ENCODE measurements at places on chromosomes 3 and 15.

DNA sequence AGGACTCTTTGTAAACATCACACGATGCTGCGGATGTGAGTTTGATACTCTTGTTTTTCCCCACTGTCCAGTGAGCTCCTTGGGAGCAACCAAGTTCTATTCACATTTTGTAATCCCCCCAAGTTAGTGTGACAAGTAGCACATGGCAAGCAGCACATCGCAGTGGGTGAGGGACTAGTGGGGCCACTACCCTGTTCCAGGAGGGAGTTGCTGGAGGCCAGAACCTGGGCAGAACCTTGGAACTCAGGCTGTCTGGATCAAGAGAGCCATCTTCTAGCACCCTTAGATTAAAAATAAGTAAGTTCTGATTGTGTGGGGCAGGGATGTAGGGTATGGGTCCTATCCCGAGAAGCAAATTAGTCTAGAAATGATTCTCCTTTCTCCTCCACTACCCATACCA, 91.7 kb downstream of the CHRNA7 start:
- no peak for DNase-seq

DNA sequence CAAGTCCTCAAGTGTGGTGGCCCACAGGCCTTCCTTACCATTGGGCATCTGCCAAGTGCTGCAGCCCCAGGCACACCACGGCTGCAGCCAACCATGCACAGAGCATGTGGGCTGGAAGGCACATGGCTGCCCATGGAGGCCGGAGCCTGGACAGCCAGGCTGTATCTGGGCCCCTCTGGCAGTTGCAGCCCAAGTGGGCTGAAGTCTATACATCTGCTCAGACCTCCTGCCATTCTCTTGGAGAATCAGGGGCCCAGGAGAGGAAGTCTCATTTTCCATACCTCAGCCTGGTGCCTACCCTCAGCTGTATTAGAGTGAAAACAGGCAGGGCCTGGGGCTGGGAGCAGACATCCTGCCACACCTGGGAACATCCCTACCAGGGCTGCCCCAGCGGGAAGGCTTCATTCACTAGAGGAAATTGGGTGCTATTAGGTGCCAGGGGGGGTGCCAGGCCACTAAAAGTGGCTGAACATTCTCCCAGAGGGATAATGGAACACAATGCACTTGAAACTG, 48.0 kb upstream of the SLCO2A1 start:
- DNase-seq = no peak

- no peak for DNase-seq
These were observed 43.4 kb downstream of the ARMC8 start for GRCh38 chr3:138230525-138230924.

DNA sequence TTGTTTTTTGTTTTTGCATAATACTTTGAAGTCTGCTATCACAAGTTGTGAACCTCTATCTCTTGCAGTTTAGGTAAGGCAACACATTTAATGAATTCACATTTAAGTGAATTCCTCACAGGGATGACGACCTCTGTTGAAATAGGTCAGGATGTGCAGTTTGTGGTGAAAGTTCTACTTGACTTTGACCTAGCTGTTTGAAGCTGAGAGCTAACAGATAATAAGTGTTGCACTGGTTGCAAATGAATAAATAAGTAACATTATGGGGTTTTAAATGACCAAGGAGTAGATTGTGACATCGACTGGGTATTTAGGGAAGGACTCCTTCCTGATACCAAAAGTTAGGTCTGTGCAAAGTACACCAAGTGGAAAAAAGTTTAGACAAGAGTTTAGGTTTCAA, 23.9 kb downstream of the NIT2 start:
- no peak for DNase-seq

GRCh38 chr3:40287248-40287647, 22.3 kb upstream of the EIF1B start:
- DNase-seq = no peak

GRCh38 chr3:15064299-15064834, 748 bp downstream of the MRPS25 start:
- DNase-seq = no peak

GRCh38 chr15:62896969-62897486, 145.5 kb upstream of the TPM1 start:
- peak; percentile 76 for DNase-seq

DNA sequence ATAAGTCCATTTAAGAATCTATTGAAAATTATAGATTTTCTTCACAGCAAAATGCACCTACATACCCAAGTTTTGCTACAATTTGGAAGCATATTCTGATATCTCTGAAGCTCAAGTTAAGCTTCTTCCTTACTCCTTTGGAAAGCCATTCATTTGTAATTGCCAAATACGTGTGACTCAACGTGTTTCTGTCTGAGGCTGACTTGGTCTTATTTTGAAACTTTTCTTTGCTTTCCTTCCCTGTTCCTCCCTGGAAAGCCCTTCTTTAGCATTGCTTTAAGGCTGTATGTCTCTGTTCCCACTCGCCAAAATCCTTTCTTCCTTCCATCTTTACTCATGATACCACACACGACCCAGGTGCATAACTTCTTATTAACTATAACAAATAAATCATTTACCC, 232.0 kb downstream of the ZBBX start:
- no peak for DNase-seq

DNA sequence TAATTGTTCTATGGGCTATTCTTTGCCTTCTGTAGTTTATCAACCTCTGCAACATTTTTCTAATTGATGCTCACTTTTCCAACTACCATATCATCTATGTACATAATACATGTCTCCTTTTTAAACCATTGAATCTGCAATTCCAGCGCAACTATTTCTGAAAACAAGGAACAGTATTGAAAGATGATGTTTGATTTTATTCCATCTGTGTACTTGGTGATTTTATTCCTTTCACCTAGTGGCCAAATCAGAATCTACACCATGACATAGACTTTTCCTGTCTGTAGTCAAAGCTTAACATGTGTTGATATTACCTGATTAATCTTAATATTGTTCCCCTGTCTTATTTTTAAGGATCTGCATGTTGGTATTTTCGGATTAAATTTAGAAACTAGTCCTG, 13.0 kb downstream of the NKTR start:
- no peak for DNase-seq

DNA sequence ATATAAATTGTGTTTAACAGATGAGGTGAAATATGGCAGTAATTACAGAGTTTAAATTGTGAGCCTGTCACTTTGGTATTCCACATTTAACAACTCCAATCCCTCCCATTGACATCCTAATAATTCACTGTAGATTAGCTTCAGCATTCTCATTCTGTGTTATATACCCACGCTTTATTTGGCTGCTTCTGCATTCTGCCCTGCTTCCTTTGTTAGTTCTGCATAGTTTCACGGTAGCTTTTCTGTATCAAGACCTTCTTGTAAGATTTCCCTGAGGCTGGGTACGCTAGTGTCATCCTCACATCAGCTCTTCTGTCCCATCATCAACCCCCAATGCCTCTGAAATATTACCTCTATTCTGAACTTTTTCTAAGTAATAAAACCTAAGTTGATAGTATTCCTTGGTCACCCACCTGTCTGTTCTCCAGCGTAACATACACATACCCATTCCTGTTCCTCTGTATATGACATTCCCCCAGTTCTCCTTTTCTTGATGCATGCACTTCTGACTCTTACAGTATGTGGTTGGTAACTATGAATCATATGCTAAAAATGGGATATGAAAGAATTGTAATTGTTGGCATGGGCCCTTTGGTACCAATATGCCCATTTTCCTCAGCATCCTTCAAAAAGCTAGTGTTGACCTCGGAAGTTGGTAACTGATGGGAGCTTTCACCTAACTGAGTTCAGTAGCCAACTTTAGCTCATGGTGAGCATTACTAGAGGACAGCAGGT, 171.2 kb downstream of the KLHL25 start:
- DNase-seq = no peak

DNA sequence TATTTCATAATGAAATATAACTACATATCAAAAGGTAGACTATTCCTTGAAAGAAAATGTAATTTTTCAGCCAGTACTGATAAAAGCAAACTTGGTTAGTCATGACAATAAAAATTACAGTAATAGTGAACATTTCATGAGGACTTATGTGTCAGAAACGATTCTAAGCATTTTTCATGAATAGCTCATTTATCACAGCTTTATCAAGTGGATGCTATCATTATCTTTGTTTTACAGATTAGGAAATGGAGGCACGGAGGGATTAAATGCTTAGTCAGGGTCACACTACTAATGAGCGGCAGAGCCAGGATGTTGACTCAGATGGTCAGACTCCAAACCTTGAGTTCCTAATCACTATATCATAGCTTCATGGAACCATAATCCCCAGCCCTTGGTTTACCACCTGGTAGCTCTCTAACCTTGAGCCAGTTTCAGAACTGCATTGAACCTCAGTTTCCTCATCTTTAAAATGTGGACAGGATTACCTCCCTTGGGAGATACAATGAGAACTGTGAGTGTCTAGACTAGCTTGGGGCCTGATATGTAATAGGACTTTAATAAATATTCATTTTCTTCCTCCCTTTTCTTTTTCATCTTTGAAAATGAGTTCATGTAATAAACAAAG, 85.4 kb downstream of the TNIK start:
- DNase-seq = no peak

- DNase-seq = no peak
These were observed 48.1 kb downstream of the ALCAM start for GRCh38 chr3:105414841-105415240.

- DNase-seq = no peak
These were observed 141.2 kb upstream of the LINGO1 start for GRCh38 chr15:77773903-77774302.

DNA sequence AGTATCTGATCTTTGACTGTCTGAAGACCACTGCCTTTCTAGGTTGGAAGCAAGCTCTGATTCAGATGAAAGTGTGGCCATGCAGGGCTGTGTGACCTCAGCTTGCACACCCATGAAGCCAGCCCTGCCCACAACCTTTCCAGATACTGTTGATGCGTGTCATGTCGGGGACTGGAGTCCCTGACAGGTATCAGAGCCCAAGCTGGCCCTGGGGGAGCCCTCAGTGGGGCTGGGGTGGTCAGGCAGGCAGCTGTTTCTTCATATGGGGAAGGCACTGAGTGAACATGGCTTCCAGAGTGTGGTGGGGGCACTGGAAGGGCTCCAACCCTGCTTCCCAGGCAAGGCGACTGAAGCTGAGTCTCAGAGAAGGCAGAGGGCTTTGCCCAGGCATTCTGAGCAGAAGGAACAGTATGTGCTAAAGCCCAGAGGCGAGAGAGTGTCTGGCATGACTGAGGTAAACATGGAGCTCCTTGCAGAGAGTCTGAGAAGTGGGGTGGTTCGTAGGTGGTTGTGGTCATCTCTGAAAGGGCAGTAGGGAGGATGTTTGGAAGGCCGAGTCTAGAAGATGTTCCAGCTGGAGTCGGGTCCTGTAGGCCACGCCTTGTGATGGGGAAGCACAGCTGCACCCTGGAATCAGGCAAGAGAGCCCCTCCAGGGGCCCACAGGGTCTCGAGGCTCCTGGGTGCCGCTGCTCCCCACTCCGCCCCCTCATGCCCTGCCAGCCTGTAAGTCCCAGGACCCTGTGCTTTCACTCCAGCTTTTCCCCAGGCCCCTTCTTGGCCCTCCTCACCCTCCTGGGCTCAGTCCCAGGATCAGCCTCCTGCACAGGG, 122.2 kb downstream of the EEFSEC start:
- no peak for DNase-seq

- no peak for DNase-seq
These were observed 28.7 kb upstream of the MFSD1 start for GRCh38 chr3:158773166-158773565.

DNA sequence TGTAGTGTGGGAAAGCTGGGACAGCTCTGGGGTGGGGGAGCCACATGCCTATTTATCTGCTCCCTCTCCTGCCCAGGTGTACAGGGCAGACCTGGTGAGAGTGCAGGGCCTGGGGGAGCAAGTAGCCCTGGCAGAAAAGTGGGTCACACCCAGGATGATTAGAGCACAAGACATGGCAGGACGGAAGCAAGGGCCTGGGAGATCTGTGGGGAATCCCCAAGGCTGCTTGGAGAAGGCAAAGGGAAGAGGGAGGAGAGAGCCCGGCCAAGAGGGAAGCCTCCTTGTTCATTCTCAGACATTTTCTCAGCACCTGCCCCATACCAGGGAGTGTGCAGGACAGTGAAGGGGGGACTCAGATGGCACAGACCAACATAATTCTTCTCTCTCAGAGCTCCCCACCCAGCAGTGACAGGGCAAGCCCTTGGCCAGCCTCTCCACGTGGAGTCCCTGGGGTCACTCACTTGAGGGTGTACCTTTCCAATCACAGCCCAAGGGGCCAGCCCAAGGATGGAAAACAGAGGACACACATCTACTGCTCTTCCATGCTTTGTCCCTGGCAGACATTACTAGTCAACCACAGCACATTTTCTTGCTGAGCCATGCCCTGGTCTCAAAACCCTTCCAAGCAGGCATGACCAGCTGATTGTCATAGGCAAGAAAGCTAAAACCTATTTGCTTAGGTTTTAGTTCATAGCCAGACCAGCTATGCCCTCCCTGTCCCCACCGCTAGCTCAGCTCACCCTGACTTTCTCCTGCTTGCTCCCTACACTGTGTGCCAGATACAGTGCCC, 4.9 kb upstream of the DUSP7 start:
- no peak for DNase-seq

- DNase-seq = no peak
These were observed 260.3 kb upstream of the MRPL3 start for GRCh38 chr3:131762981-131763564.

DNA sequence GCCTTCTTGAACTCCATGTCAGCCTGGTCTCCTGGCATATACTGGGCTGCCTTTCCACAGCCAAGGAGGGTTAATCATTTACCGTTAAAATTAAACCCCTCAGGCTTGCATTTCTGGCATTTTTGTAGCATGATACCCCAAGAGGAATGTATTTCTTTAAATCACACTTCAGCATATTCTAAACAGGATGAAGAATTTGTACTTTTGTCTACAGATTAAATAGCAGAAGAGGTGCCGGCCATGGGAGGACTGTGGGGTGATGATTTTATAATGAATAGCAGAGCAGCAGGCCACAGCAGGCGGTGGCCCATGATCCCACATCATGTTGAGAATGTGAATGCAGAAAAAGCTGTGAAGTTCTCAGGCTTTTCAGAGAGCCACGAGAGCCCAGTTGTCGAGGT, 90.2 kb downstream of the ARNT2 start:
- DNase-seq = no peak

DNA sequence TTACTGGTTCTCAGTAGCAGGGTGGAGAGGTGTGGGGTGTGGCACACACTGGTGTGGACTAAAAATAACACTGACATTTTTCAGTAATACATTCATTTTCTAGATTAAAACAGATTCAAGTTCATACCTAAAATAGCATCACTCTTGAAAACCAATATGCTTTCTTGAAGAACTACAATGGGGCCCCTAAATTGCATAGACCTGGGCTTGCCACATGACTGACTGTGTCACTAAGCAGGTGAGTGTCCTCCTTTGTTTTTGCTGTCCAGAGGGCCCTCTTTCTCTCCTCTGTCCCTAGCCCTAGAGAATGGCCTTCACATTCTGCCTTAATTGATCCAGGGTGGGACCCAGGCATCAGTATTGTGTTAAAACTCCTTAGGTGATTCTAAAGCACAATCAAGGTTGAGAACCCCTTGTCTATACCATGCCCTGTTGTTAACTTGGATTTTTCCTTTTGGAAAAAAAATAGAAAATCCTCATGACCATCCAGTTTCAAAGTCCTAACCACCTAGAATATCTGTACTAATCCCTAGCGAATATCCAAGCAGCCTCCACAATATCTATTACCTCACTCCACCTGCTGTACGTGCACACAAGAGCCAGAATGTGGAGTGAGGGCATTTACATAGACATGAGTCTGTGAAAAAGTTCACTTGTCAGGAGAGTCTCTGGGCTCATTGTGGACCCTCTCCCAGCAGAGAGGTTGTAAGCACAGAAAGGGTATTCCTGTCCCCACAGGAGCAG, 18.7 kb upstream of the TMEM41A start:
- DNase-seq = no peak

Data from COLO829 (cell line).